ENCODE measurements at places on chromosomes 5 and 9. TPM values are rescaled to one million over a fixed set of nuclear protein-coding genes. Genes with fewer than 3 reads are reported as not detected.

Gene PCAT7
- total RNA-seq = 0.46 TPM

Gene NKD2
- 22.6 TPM for total RNA-seq

Gene SLC23A1
- 1.3 TPM for total RNA-seq

Gene UBAP1
- 48.7 TPM for total RNA-seq

Gene C9orf50
- total RNA-seq = 0.36 TPM

Gene HDHD3
- total RNA-seq = 21.1 TPM

Gene ZDHHC11B
- 1.5 TPM for total RNA-seq

Gene ADAMTS16
- 1.4 TPM for total RNA-seq

Gene RFK
- total RNA-seq = 40.9 TPM

Gene SEMA4D
- 4.3 TPM for total RNA-seq
